Activated naive CD8-positive, alpha-beta T cell treated with anti-CD3 and anti-CD28 coated beads, Interleukin-2, amount 50 U/mL, for 16 hours (primary cell): ENCODE measurements at places on chromosomes 2 and 18.

DNA sequence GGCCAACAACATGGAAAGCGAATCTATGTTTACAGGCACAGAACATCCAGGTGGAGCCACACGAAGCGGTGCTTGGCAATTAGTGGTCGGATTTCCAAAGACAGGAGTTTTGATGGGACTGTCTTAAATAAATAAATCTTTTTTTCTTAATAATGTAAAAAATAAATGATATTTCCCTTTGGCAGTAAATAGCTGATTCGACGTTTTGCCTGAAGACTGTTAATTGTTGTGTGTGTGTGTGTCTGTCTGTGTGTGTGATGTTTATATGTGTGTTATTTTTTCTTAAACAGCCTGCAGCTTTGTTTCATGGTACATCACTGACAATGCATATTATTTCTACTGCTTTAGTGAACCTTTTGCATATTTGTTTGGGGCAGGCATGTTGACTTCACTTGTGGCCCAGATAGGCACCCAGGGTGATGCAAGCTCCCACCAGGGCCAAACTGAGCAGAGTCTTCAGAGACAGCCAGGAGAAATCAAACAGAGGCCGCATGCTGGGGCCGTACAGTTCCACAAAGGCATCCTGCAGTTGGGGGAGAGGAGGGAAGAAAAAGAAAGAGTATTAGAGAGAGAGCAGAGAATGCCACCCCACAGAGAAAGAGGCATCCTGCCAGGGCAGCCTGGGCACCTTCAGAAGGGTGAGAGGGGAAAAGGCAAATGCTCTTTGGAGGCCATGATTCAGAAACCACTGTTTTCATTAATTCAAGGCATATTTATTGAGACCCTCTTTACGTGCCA, 191.2 kb downstream of the BCL2 start:
- DNase-seq, result no peak

GRCh38 chr2:73110168-73111072, 2.3 kb downstream of the RAB11FIP5 start:
- no peak for DNase-seq

GRCh38 chr2:73759904-73760303, 20.0 kb downstream of the DUSP11 start:
- no peak for DNase-seq

GRCh38 chr18:55287149-55287806, 300.7 kb downstream of the TCF4 start:
- DNase-seq, result no peak

GRCh38 chr2:95231723-95232122, 24.4 kb downstream of the ZNF892 start:
- DNase-seq, result no peak

DNA sequence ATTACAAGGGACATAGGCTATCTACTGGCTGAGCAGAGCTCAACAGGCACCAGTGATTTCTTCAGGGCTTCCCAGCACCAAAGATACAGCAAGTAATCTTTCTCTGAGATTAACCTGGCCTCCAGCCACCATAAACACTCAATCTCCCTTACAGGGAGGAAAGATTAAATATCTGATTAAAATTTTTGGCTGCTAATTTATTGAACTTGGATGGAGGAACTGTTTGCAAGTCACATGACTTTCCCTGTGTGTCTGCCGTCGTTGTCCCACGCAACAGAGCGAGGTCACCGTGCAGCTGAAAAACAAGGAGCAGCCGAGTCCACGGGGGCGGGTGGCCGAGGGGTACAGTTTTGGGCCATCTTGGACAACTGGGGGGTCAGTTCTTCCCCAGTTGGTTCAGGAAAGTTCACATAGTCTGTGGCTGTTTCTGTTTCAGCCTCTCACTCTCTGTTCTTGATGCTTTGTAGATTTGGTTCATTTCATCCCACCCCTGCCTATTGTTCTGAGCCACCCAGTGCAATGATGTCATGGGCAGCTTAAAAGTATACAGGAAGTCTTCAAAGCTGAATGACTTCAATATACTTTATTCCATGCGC, 186.8 kb upstream of the CTAGE1 start:
- DNase-seq, result no peak

- DNase-seq, result no peak
These were observed 41.8 kb downstream of the TGFBRAP1 start for GRCh38 chr2:105287692-105288091.

DNA sequence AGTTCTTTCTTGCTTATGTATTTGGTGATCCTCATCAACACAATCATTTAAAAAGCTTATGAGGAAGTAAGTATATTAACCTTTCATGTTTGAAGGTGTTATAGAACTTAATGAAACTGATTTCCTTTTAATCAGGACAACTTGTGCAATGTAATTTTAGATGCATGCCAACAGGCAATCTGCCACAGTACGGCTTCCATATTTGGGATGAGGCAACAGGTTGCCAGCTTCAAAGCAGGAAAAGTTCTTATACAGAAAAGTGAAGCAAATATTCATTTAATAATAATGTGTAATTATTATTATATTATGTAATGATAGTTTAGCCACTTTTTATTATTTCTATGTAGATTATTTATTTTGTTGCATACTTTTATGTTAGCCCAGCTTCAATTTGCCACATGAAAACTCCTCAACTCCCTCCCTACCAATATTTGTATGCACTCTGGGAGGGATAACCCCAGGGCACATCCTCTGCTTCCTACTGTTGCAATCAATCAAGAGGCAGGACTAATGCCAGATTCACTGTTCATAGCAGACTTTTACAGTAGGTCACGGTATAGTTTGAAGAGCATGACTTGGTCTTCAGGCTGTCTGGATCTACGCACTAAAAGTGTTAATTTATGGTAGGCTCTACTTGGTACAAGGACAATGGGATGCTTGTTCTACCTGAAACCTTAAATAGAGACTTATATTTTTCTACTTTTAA, 277.2 kb downstream of the AGPS start:
- no peak for DNase-seq

- DNase-seq, result no peak
These were observed 35.8 kb upstream of the ASPRV1 start for GRCh38 chr2:69997015-69997830.

DNA sequence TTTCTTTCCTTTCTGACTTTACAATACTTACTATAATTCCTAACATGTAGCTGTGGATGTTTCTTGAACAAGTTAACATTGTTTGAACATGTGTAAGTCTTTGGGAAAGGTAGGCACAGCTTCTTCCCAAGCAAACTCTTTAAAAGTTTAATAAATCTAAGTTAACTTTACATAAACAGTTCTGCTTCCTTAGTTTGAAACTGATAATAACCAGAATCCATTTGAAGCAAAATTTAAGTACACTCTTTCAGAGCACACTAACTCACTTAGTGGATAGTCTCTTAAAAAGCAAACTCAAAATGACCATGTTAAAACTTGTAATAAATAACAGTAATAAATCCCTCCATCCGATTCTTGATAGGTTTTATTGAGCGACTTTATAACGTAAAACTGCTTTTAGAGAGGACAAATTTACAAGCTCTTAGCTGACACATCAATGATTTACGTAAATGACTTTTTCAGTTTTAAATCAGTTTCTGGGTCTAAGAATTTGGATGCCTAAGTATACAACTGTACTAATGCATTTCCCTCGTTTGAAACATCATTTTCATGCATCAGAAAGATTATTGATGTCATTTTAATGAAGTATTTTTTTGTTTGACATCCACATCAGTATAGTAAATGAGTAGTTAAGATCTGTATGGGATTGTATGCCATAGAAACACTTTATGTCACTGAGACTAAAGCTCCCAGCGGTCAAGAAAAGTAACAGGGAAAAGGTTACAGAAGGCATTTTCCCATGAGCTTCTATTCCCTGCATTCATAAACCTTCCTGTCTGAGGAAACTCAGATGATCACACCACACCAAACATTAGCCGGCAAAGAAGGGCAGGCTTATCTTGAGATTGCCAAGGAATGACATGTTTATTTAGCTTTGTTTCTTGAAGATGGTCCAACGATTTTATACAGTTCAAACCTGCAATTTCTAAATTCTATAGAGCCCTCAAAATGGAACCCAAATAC, 67.5 kb downstream of the PDE1A start:
- no peak for DNase-seq
